H9 (cell line): ENCODE measurements at places on chromosomes 12 and 14. TPM values are rescaled to one million over a fixed set of nuclear protein-coding genes. Genes with fewer than 3 reads are reported as not detected.

MANSC1 gene
- total RNA-seq: 9.1 and 9.8 TPM in 2 replicates

ARHGEF25 gene
- 22.6 and 24.4 TPM in 2 replicates for total RNA-seq

GRCh38 chr12:124921200-124922031 lies 7.0 kb upstream of the UBC start:
- peak; percentile 85 for DNase-seq

DNA sequence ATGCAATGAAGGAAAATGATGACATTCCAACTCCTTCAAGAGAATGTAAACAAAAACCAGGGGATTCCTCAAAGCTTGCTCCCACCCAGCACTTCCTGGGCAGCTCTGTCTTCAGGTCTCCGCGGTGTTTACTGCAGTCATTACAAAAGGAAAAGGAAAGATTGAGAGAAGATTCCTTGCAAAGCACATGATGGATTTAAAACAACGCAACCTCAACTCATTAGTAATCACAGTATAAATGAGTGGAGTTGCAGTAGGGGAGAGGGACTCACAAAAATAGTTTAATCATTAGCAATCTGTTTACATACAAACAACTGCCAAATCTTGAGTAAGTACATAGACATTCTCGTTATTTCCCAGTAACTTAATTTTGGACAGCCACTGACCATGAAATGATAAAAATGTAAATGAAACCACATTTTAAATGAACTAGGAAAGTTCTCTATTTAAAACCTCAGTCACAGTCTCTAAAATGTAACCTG lies 49.7 kb upstream of the OVCH1 start:
- no peak for DNase-seq
